ENCODE measurements at places on chromosomes 16 and 17. TPM values are rescaled to one million over a fixed set of nuclear protein-coding genes. Genes with fewer than 3 reads are reported as not detected.
A peak's percentile ranks its signal among the peaks of the same experiment; 100 is the strongest.

DNA sequence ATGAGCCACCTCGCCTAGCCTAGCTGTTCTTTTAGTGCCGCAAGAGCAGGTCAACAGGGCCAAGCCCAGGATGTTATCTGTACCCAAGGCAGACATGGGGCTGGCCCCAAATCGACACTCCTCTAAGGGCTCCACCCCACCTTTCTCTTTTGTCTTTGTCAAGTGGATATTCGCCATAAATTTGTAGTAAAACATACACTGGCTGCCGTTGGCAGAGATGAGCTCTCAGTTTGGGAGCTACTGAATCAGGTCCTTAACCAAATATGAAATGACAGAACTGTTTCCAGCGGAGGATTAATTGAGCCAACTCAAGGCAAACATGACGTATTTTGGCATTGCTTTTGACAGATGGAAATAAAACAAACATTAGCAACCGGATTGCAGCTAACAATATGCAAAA is 556.9 kb upstream of the CDH5 start:
- DNase-seq: no peak

GRCh38 chr17:50425682-50426471 is at the start of gene ACSF2:
ACSF2 (plus strand) TSS chr17:50426218; CDS start chr17:50426262, 44 bp downstream.
- DNase-seq: peak; percentile 44

DNA sequence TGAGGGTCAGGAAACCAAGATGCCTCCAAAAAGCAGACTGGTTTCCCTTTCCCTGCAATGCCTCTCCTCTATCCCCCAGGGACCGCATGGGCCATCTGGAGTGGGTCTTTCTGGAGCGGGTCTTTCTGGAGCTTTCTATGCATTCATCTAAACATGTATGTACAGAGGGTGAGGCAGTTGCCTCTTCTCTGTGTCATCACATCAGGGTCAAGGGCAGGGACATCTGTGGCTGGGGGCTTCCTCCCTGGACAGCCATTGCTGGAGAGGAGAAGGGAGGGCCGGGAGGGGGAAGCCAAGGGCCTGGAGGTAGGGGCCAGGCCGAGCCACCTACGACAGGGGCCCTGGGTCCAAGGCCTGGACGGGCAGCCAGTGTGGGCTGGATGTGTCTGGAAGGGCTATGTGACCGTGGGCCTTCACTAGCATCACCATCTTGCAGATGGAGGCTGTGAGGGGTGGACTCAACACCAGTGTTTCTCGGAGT is 840 bp downstream of the ADCY7 start:
- no peak for DNase-seq

DNA sequence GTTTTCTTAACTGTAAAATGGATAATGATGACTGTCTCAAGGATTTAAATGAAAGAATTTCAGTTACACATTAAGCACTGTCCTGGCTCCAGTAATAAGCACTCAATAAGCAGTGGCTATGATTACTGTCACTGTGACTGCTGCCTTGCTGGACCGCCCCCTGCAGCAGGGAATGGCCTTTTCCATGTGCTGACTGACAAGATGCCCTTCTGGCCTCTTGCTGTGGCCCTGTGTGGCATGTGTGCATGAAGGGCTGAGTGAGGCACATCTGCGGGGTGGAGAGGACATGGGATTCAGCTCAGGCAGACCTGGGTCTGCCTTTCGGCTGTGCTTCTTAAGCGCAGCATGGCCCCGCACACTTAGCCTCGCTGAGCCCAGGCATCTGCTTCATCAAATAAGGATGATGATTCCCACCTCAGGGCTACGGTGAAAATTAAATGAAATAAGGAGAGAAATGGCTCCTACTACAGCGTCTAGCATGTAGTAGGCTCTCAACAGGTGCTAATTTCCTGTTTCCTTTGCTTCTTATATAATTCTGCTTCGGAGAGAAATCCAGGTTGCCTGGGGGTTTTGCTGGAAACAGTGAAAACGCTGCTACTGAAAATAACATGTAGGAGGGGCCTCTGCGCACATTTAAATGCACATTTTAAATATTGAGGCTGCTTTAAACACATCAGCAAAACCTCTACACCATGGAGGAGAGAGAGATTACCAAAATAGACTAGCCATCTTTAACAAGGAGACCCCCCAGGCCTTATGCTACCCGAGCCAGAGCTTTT is 183.9 kb downstream of the PARN start:
- DNase-seq: no peak

- DNase-seq: no peak
Measured at GRCh38 chr17:77274096-77274845, 133.5 kb downstream of the SEC14L1 start.

AGRP gene
- not detected for total RNA-seq

GSG1L gene
- not detected for total RNA-seq

MYH13 gene
- not detected for total RNA-seq

CCDC43 gene
- 51.6 TPM for total RNA-seq

All from A172 (cell line).